ENCODE measurements at places on chromosomes 11 and 22.

DNA sequence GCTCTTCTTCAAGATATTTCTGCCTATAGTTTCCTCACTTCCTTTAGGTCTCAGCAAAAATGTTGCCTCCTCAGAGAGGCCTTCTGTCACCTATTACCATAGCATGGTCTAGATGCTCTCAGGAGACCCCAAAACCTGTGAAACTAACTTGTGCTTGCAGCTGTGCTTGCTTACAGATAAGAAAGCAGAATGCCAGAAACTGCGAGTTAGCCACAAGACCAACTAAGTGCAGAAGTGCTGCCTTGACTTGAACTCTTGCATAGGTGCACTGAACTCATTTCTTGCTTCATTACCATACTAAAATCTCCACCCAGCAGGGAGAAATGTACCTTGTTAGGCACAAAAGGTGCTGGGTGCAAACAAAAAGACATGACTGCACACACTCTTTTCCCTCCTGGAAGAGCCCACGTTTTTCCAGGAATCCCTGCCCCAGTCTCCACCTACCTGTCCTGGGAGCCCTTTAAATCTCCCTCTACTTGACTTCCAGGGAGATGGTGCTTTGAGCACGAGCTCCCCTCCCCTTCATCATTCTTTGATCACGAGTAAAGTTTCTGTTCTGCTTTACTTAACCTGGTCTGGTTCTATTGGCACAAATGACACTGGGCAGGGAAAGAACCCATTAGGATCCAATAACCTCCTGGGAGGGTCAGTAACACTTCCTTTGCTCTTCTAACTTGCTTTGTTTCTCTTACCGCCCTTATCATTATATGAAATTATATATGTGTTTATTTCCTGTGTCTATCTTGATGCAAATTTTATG, 137.7 kb upstream of the DDI1 start:
- H3K36me3 ChIP-seq, result no peaks in the 10 kb centered on the region
- H3K27me3 ChIP-seq, result no peaks in the 10 kb centered on the region
- H3K4me3 ChIP-seq, result no peak overlapping the region
- DNase-seq, result no peak

GRCh38 chr11:34395916-34396550, 38.2 kb upstream of the ABTB2 start:
- no peaks in the 10 kb centered on the region for H3K4me1 ChIP-seq
- no peak overlapping the region for H3K4me3 ChIP-seq
- H3K27me3 ChIP-seq, result no peaks in the 10 kb centered on the region
- H3K27ac ChIP-seq, result peak overlapping the region; percentile 19
- DNase-seq, result peak; percentile 25

DNA sequence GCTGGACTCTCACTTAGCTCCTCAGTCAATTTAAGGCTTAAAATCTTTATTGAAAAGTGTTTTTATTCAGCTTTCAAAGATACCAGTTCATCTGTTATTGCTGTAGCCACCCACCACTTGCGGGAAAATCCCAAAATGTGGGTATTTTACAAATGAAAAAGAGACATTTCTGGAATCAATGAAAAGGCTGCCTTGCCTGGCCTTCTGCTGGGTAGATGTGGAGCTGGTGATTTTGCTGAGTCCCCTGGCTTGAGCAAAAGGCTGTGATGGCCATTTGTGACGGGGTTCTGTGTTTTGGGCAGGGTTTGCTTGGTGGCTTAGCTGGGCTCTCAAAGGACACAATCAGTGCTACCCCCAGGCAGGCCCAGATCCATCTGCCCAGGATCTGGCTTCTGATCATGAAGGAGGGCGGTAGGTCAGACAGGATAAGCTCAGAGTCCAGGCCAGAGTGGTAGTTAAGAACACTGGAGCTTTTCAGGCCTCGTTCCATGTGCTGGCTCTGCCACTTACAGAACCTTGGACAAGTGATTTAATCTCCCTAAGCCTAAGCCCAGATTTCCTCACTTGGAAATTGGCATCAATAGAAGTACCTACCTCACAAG, 36.1 kb downstream of the UBASH3B start:
- H3K27me3 ChIP-seq, result no peaks in the 10 kb centered on the region
- peak overlapping the region; percentile 45 for H3K4me3 ChIP-seq
- H3K4me1 ChIP-seq, result no peaks in the 10 kb centered on the region
- H3K27ac ChIP-seq, result peak overlapping the region; percentile 74

DNA sequence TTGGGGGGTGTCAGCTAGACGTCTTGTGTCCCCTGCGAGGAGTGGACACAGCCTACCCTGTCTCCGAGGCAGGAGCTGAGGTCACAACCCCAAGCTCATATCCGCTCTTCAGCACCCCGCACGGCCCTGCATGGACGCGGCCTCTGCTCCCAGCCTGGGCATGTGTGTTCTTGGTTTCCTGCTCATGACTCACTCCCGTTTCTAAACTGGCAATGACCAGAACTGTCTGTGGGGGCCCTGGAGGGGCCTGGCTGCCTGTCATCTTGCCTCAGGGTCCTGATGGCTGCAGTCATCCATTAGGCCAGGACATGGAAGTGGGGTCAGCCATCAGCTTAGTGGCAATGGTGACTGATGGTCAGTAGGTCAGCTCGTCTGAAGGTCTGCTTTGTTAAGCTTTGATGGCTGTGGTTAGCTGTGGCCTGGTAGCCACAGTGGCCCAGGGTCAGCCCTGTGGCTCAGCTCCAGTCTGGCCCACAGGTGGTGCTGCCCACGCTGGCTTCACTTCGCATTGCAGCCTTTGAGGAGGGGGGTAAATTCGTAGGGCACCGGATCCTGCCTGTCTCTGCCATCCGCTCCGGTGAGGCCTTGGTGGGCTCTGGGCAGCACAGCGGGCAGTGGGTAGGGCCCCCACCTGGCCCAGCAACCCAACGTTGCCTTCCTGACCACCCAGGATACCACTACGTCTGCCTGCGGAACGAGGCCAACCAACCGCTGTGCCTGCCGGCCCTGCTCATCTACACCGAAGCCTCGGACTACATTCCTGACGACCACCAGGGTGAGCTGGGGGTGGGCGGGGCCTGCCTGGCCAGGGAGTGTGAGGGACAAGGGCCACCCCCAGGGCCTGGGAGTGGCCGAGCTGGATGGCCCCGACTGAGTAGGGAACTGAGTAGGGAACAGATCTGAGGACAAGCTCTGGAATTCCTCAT, 12.0 kb downstream of the PLCB3 start:
- no peaks in the 10 kb centered on the region for H3K27me3 ChIP-seq
- H3K27ac ChIP-seq, result no peak overlapping the region
- no peaks in the 10 kb centered on the region for H3K36me3 ChIP-seq
- no peak overlapping the region for H3K4me3 ChIP-seq
- DNase-seq, result no peak
- peaks cover 1% of the 10 kb centered on the region for H3K4me1 ChIP-seq

DNA sequence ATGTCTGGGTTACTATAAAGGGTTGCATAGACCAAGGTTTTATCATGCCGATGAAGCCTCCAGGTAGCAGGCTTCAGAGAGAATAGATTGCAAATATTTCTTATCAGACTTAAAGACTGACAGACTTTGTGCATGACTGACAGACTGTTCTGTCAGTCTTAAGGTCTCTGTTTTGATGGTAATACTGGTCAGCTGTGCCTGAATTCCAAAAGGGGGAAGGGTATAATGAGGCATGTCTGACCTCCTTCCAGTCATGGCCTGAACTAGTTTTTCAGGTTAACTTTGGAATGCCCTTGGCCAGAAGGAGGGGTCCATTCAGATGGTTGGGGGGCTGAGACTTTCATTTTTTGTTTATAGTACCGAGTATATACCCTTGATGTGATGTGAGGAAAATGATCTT, 4.7 kb upstream of the KCTD14 start:
- peaks cover 7% of the 10 kb centered on the region for H3K4me1 ChIP-seq
- no peaks in the 10 kb centered on the region for H3K36me3 ChIP-seq
- no peak overlapping the region for H3K4me3 ChIP-seq
- no peaks in the 10 kb centered on the region for H3K27me3 ChIP-seq
- DNase-seq, result no peak

DNA sequence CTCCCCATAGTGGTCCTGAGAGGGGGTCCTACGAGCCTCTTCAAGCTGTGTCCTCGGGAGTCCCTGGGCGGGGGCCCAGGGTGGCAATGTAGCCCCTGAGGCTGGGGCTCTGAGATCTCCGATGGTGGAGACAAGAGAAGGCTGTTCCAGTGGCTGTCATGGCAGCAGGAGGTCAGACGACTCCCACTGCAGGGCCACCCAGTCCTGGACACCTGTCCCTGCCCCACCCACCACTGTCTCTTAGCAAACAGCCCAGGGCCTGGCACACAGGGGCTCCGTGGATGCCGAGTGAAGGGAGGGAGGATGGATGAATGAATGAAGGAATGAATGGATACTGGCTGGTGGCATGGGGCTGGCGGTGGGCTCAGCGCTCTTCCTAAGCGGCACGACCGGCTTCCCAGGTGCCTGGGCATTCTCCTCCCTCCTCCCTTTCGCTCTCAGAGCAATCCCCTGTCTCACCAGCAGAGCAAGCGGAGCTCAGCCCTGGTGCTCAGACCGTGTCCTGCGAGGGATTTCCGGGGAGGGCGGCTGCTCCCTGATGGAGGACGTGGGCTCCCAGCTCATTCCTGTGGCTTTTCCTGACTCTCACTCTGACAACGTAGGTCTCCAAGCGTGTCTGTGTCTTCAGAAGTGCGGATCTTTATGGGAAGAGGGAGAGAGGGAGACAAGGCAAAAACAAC, 1272.6 kb downstream of the BRD1 start:
- no peaks in the 10 kb centered on the region for H3K4me1 ChIP-seq
- H3K27me3 ChIP-seq, result peaks cover 53% of the 10 kb centered on the region
- no peaks in the 10 kb centered on the region for H3K36me3 ChIP-seq
- no peak overlapping the region for H3K27ac ChIP-seq
- no peak overlapping the region for H3K4me3 ChIP-seq

Measured in breast epithelium (tissue), 4 donors.